ENCODE measurements at places on chromosomes 12 and 14.

- DNase-seq: no peak
Observed at GRCh38 chr12:124586756-124587155, 19.3 kb upstream of the NCOR2 start.

GRCh38 chr12:88035907-88036289 is 6.7 kb upstream of the C12orf50 start:
- no peak for DNase-seq

- no peak for DNase-seq
Observed at GRCh38 chr12:23359975-23360701, 589.3 kb downstream of the SOX5 start.

DNA sequence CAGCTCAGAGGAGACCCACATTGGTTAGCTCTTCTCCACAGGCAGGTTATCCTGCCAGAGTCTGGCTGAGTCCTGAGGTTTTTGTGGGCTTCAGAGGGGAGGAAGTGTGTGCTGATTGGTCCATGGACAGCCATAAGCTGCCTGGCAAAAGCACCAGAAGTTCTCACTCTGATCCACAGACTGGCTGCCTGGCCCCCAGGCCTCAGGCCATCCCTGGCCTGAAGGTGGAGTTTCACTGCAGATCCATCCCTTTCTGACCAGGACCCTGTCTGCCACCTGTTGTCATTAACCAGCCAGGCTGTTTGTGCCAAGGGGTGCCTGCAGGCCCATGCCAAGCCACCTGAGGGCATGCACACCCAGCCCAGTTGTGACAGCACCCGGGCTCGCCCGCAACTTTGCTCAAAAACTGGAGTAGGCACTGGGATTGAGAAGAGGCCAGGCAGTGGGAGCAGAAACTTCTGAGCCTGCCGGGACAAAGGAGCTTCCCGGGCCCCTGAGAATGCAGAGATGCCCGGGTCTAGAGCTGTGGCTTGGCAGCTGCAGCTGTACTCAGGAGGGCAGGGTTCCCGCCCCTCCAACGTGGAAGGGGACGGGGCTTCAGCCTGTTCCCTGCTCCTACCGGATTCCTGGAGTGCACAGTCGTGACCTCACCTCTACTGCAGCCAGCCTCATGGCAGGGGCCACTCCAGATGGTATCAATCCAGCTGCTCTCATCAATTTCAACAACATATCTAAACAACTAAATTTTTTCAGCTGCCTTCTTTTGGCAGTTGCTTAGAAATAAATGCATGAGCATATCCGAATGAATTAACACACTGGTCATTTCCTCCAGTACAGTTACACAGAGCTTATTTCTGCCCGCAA is 1277.3 kb downstream of the SLC16A7 start:
- DNase-seq: no peak

- no peak for DNase-seq
Observed at GRCh38 chr12:68491204-68491960, 119.3 kb upstream of the RAP1B start.

DNA sequence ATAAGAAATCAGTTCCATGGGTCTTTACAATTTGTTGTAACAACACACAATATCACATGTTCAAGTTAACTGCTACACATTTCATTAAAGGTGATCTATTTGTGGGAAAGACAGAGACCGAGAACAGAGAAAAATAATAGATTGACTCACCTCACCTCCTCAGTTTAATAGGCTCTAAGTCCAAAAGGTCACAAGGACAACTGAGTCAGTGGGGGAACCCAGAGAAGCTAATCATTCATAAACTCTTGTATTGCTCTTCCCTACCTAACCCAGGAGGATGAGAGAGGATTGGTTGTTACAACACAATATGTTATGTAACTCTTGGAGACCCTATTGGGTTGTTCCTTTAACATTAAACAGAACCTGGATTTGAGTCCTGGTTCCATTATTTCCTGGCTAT is 72.2 kb upstream of the CRY1 start:
- DNase-seq: no peak

- DNase-seq: no peak
Observed at GRCh38 chr12:130514149-130514551, 176.5 kb downstream of the PIWIL1 start.

DNA sequence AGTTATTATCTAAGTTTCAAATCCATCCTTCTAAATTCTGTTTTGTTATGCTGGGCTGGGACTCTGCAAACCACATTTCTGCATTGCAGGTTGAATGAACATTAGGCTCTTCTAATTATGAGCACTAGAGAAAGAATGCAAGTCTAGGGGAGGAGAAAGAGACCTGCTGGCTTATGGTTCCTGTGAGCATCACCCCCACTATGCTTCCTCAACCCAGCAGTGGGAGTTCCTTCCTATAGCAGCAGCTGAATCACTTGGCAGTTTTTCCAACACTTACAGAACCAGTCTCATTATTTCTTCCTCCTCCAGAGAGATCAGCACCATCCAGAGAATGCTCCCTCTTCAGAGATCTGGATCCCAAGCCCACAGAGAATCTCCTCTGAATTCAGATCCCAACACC is 297.7 kb upstream of the CLEC14A start:
- DNase-seq: no peak

DNA sequence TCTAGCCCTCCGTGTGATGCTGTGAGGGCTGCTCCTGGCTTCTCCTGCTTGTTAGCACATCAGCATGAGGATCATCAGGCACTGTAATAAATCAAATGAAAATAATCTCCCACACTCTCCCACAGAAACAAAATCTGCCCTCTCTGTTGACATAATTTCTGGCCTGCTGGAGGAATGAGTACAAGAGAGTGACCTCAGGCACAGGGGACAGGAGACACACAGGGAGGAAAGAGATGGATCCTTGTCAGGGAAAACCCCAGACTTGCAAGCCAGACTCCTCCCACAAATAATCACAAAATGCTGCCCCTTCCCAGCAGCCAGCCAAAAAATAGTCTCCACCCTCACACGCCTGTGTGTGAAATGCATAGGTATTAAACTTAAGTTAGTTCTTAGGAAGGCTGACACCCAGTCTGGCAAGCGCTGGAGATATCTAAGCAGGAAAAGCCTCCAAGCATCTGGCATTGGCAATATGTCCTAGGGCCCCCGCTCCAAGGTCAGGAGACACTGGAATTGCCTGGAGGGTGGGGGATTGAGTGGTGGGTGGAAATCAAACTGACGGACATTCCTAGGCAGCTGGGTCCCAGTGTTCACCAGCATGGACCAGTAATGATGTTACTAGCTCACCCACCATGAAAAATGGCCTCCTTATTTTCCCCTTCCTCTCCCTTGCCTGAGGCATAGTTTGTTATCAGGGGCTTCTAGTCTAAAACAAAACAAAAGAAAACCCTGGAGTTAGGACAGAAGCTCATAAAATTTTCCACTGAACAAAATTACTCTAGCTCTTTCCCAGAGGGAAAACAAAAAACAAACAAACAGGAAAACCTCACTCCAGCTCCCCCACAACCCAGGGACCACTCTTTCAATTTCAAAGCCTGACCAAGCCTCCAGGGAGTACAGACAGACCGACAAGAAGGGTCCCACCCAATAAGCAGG is 22.0 kb downstream of the SMUG1 start:
- no peak for DNase-seq

- DNase-seq: no peak
Observed at GRCh38 chr14:33956640-33957039, 5.8 kb upstream of the EGLN3 start.

DNA sequence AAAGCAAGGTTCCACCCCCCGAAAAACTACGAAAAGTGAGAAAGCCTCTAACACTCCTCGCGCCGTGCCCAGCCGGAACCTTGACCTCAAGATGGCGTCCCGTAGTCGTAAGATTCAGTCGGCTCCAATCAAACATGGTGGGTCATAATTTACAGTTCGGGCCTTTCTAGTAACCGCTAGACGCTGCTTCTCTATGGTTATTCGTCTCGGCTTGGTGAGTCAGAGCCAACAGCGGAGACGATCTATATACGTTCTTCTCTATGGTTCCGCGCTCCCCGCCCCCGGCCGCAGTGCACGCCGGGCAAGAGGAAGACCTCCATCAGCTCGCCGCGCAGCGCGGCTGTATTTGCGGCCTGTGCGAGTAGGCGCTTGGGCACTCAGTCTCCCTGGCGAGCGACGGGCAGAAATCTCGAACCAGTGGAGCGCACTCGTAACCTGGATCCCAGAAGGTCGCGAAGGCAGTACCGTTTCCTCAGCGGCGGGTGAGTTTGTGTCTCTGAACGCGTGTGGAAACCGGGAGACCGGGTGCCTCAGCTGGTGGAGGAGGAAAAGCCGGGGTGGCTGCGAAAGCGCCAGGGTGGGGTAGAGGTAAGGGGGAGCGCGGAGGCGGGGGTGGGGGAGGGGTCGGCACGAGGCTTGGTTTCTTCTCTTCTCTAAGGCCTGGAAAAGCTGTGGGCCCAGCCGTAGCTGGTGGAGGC is at the start of gene RBM25:
RBM25 (plus strand) TSS at position 311 of the 698 bp plus-strand sequence. CDS start 13,108 bp downstream, outside the sequence.
- DNase-seq: peak; percentile 88

- no peak for DNase-seq
Observed at GRCh38 chr14:104353921-104354701, 215.7 kb downstream of the KIF26A start.

DNA sequence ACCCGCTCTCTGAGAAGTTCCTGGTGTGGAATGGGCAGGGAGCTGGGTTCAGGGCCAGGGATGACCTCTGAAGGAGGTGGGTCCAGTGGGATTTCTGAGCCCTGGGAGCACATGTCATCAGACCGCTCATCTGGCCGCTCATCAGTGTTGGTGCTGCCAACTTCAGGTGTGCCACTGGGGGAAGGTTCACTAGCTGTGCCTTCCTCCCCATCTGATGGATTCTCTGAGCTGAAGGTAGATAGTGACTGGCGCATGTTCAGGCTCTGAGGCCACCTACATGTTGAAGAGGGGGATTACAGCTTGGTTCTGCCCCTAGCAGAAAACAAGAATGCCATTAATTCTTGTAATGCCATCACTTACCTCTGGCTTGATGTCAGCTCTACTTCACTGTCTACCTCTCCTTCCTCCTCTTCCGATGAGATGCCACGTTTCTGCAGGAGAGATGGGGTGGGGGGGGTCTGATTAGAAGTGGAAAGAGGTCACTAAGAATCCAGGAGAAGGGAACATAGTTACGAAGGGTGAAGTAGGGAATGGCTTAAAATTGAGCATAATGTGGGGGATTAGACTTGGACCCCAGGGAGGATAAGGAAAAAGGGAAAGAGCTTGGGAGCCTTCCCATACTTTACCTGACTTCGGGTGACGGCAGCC is 17.2 kb downstream of the MAP3K12 start:
- no peak for DNase-seq

GRCh38 chr12:75825686-75826085 is 205.9 kb downstream of the PHLDA1 start:
- no peak for DNase-seq

- no peak for DNase-seq
Observed at GRCh38 chr14:54691525-54692283, 124.8 kb downstream of the SAMD4A start.

GRCh38 chr12:3376779-3377455 is 114.1 kb upstream of the PRMT8 start:
- DNase-seq: no peak

GRCh38 chr14:24438223-24439097 is 4.1 kb downstream of the SDR39U1 start:
- no peak for DNase-seq

DNA sequence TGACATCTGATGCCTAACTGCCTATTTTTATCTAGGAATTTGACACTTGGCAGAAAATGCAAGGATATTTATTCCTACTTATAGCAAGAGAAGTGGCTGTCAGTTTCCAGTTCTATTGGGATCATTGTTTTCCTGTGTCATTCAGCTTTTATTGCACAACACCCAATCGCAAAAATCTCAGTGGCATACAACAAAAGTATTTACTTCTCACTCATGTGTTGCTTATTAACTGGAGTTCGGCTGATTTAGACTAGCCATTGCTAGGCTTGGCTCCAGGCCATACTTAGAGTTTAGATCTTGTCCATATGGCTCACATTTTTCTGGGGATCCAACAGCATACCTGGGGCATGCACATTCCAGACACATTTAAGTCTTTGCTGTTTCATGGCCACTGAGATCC is 218.6 kb upstream of the SYT1 start:
- no peak for DNase-seq

DNA sequence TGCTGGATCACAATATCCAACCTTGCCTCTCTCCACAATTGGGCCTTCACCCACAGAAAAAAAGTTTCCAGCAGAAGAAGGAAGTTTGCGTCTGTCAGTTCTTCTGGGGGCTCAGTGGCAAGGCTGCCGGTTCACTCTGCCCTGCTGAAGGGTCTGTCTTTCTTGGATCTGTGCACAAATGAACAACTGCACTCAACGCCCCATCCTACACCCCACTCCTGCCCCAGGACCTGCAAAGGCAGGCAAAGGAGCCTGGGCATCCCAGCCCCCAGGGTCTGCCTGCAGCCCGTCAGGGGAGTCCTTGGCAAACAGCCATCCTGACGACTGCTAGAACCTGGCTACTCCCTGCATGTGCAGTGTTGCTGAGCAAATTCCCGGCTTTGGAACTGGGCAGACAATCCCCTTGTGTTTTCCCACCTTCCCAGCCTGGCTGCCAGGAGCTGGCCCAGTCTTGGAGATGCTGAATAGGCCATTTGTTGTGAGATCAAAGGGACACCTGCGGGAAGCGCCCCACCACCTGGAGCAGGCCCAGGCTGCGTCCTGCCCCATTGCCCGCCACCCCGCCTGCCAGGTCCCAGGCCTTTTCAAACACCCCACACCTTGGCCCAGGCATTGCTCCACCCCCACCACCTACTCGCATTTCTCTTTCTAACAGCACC is 311.9 kb downstream of the BCL11B start:
- DNase-seq: no peak

DNA sequence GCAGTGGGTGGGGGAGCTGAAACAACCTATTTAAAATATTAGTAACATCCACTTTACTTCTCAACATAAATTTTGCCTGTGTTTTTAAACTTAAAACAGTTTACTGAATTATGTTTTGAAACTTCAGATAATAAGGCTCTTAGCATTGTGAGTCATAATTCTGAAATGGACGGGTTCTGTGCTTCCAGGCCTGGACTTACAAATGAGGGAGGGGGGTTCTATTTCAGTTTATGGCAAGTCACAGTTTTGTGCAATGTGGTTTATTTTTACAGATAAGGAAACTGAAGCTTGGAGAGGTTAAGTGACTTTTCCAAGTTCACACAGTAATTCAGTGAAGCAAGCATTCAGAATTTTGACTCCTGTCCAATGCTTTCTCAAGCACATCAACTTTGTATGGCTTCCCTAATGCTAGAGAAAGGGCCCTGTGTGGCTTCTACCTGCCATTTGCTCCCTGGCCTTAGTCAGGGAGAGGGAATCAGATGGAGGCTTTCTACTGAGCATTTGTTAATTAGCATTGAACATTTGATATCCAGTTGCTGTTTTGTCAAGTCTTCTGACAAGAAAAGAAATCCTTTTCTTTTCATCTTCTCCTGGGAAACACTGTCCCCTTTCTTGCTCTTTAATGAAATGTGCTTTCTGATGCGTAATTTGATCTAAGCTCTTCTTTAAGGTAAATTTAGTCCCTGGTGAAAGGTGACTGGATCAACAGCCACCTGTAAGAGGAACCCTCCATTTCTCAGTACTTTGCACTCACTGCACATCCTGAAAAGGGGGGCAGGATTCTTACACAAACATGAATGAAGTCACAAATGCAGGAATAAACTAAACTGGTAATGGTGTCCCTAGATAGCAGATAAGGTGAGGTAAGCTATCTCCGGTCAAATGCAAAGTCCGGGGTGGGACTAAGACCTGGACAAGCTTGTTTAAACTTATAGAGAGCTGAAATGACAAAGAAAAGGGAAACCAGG is 2.5 kb upstream of the SALL2 start:
- no peak for DNase-seq

All from stimulated activated CD8-positive, alpha-beta memory T cell treated with anti-CD3 and anti-CD28 coated beads, Interleukin-4, amount 100 ng/mL, for 1 hour (primary cell).